GM12892 (cell line): ENCODE measurements at places on chromosomes 4 and X.

GRCh38 chr4:143351774-143352451 lies 15.2 kb downstream of the GAB1 start:
- DNase-seq = no peak

GRCh38 chr4:146439999-146440398 lies 81.7 kb downstream of the SLC10A7 start:
- no peak for DNase-seq

DNA sequence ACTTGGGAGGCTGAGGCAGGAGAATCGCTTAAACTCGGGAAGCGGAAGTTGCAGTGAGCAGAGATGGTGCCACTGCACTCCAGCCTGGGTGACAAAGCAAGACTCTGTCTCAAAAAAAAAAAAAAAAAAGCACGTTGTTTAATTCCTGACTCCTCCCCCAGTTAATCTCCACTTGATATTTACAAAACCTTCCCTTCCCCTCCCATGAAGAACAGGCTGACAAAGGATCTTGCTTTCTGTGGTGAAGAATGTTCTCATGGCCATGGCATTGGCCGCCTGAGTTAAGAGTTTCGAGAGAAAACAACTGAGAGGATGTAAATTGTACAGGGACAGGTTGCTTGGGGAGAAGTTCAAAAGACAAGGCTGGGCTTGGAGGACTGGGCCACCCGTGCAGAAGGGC lies 168.2 kb upstream of the BCOR start:
- DNase-seq = no peak

GRCh38 chrX:6718766-6719165 lies 183.8 kb upstream of the VCX3A start:
- DNase-seq = no peak

- no peak for DNase-seq
Observed at GRCh38 chrX:47235691-47236103, 2.9 kb downstream of the USP11 start.

DNA sequence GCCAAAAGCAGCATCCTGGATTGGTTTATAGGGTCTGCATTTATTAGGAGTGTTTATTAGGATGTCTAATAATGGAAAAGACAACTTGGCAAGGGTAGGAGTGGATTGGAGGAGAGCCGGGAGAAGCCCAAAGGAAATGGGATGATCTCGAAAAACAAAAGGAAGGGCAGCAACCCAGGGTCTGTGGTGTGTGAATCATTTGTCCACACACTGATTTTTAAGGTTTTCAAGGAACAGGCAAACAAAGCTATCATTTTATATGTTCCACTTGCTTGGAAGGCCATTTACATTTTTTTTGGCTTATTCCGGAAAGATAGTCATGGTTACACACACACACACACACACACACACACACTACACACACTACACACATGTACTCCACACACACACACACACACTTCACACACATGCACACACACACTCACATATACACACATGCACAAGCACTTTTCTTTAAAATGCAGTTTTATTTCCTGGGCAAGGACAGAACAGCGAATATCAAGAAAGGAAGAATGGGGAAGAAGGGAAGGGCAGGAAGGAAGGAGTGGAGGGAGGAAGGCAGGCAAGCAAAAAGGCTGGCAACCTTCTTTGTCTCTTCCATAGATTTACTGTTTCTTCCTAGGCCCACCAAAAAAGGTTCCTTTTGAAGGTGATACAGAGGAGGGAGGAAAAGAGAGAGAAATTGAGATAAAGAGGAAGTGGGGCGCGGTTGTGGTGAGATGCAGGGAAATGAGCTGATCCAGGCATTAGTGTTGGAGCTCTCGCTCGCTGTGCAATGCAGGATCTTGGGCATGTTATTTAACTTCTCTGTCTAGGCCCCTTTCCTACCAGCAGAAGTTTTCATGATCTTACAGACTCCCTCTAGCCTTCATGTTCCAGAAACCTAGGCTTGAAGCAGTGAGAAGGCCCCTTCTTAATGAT lies 88.6 kb upstream of the MAML3 start:
- DNase-seq = no peak

GRCh38 chr4:172412851-172413580 lies 599.8 kb downstream of the GALNTL6 start:
- DNase-seq = no peak

- DNase-seq = no peak
Observed at GRCh38 chr4:176945334-176945733, 152.6 kb upstream of the VEGFC start.

- no peak for DNase-seq
Observed at GRCh38 chr4:111839141-111839540, 306.1 kb upstream of the FAM241A start.

DNA sequence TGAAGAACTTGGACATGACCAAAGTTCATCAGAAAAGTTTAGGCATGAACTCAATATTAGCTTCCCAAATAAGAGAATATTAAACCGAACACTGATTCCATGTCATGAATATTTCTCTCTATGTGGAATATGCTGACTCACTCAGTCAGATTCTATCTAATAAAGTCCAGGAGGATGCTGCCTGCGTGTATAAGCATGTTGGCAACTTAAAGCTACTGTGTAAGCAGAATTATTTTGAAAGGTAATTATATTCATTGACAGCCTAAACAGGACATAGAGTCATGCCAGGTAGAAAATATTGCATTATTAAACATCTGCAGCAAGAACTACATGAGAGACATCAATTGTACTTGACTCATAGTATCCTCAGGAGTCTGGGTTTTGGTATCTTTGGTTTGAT lies 367.9 kb upstream of the SPOCK3 start:
- no peak for DNase-seq

DNA sequence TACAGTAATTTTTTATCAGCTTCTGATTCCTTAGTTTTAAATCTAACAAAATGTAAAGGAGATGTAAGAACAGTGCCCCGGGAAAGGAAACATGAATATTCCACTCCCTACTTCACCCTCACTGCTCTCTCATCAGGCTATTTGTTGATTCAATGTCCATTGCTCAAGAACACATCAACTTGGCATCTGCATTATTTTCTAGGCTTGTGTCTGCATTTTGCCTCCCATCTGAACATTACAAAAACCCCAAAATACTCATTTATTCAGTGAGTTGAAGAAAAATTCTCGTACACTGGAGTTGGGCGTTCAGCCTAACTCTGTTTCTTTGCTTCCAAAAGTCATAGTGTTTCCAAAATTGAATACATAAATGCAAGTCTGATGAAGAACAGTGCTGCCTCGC lies 25.6 kb downstream of the ARHGAP6 start:
- no peak for DNase-seq

- DNase-seq = no peak
Observed at GRCh38 chr4:17491196-17491595, 20.7 kb downstream of the QDPR start.

DNA sequence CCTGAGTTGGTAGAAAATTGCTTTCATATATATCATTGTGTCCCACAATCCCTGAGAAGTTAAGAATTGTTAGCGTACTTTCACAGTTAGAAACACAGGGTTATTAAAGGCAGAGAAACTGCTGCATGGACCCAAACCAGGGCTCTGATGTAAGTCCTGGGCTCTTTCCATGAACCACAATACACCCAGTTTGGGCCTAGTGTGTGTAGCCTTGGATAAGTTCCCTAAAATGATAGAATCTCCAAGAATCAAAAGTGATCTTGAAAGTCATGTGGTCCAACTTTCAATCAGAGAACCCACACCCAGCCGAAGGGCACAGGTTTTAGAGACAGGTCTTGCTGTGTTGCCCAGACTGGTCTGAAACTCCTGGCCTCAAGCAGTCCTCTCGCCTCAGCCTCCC lies 257.8 kb upstream of the KLF3 start:
- DNase-seq = no peak

- no peak for DNase-seq
Observed at GRCh38 chrX:19388064-19388679, 44.4 kb downstream of the PDHA1 start.

DNA sequence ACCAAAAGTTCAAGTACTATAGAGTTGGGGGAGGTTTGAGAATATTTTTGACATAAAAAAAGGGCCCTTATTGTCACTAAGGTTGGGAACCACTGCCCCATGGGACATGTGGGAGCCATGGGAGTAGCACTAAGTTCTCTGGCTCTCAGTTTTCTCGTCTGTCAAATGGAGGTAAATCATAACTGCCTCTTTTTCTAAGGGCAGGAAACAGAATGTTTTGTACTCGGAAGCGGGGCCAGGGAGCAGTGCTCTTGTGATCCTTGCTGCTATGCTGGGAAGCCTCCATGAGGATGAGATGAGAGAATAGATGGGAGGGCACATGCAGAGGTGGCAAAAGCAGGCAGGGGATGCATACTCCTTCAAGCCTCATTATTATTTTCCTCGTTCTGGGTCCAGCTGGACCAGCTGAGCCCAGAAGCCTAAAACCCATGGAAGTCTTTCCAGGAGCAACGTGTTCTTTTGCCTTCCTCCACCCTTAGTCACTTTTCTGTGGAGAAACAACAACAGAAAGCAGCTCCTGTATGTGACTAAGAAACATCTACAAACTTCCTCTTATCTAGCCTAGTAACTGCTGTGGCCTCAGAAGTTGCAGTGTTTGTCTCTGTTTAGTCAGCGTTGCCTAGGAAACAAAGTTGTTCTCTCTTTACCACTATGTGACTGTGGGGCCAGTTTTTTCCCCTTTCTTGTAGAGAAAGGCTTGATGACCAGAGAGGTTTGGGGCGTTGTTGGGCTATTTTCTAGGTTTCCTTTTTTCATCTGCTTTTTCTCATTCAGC lies 64.8 kb downstream of the TSC22D3 start:
- DNase-seq = peak; percentile 37

- no peak for DNase-seq
Observed at GRCh38 chr4:88318751-88319350, 34.5 kb upstream of the PPM1K start.

DNA sequence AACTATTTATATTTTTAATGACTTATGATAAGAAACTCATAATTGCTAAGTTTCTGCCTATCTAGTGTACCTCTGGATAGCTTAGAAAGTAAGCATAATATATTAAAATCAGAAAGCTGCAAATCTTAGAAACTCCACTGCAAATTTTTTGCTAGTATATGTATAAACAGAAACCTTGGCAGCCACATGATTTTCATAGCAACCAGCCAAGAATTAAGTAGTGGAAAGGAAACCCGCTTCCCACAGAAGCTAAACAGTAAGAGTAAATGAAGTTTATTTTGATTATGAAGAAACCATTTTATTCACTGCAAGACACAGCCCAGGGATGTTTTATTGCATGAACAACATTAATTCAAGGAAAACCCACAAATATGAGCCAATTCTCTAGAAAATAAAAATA lies 872.5 kb upstream of the ADGRL3 start:
- no peak for DNase-seq

GRCh38 chr4:113821856-113822255 lies 60.3 kb upstream of the CAMK2D start:
- no peak for DNase-seq

GRCh38 chrX:109927663-109928273 lies 75.1 kb upstream of the TMEM164 start:
- DNase-seq = no peak

GRCh38 chr4:153890761-153891160 lies 101.9 kb upstream of the SFRP2 start:
- no peak for DNase-seq

- DNase-seq = no peak
Observed at GRCh38 chrX:131565909-131566308, 22.0 kb downstream of the OR13H1 start.
